Sigmoid colon (tissue), 7 donors: ENCODE measurements at places on chromosomes 7 and 10. TPM values are rescaled to one million over a fixed set of nuclear protein-coding genes. Genes with fewer than 3 reads are reported as not detected.

DNA sequence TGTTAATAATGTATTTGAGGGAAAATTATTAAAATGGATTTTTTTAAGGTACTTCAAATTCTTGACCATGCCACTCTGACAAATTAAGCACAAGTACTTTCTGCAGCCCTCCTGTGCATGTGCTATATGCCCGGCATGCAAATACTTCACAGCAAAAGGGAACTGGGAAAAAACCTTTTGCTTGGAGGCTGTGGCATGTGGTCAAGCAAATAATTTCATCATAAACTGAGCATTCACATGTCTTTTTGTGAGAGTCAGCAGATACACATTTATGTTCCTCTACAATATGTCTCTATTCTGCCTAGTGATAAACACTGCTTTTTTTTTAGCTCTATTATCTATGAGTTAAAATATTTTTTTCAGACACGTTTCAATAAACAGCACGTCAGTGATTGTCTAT, 53.7 kb upstream of the SEMA3A start:
- no peak for DNase-seq

The ASAH2 gene
- total RNA-seq: under 0.01 TPM

The MEIG1 gene
- 1.3 TPM for total RNA-seq

The ZNF365 gene
- 0.41 TPM for total RNA-seq

DNA sequence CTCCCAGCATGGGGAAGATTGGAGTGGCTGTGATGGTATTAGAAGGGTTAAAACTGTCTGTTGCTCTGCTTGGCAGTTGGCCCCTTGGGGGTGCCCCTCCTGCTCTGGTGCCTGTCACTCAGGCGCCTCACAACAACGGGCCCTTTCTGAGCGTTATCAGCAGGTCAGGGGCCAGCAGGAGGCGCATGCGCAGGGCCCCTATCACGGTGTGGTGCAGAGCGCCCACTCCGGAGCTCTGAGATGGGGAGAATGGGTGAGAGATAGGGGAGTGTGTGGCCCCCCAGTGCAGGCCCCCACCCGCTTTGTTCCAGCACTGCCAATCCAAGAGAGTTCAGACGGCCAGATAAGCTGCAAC, 24.8 kb downstream of the GBX1 start:
- no peak for DNase-seq

The NYAP1 gene
- total RNA-seq: 1.4 TPM

The UNCX gene
- total RNA-seq: not detected

- DNase-seq: no peak
These were observed 54.2 kb downstream of the SLC39A12 start for GRCh38 chr10:18005781-18006456.

DNA sequence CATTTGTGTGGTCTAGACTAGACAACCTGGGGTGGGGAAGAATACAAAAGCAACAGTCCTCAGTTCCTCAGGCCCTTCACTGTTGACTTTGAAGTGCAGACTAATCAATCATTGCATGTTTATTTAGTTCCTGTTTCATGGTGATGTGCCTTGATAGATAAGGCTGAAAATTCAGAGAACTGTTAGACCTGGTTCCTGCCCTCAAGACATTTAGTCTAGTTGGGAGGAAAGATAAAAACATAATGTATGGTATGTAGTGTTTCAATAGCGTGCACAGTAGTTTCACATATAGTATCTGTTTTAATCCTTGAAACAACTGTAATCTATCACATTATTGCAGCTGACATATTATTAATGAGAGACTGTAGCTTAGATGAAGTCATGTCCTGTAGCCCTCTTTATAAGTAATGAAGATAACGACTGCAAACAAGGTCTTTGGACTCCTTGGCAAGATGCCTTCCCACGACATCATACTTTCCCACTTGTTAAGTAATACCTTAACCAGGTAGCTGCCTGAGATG, 124.0 kb downstream of the CELF2 start:
- no peak for DNase-seq

- DNase-seq: no peak
These were observed 84.3 kb upstream of the INSIG1 start for GRCh38 chr7:155213385-155213784.

The PIK3CG gene
- 3.9 TPM for total RNA-seq

DNA sequence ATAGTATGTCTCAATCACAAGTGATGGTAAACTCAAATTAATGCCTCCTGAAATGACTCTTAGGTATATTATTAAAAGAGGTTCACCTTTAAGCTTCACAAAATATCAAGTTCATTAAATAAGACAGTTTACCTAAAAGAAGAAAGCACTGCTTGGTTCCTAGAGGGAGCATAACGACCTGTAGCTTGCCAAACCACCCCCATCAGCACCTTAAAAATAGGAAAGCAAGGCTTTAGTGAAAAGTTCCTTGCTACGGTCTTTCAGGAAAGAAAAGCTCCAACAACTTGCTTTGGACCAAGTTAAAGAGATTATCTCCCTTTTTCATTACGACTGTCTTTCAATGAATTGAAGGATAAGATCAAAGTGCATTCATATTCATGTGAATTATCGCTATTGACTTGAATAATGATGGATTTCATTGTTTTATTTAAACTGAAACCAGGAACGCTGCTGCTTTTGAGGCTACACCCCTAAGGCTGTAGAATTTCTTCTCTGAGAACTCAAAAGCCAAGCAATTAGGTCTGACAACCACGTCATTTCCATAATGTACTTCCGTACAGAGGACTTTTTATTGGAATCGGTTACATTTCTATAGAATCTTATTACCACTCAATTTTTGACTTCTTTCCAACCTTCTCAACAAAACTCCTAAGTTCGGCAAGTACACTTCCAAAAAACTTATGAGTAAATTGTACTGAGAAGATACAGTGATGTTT, 7.0 kb upstream of the SPAG6 start:
- no peak for DNase-seq

DNA sequence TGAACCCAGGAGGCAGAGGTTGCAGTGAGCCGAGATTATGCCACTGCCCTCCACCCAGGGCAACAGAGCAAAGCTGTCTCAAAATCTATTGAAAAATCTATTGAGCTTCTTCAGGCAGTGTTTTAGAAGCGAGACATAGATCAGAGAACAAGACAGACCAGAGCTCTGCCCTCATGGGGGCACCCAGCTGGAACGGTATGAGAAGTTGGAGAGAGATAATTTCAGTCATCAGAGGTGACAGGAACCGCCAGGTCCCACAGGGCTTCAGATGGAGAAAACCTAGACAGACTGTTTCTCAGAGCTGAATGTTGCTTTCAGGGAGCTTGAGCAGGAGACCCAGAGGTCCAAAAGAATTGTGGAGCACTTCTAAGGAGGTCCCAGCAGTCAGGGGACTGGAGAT, 14.2 kb upstream of the GTF2IRD1 start:
- DNase-seq: no peak

DNA sequence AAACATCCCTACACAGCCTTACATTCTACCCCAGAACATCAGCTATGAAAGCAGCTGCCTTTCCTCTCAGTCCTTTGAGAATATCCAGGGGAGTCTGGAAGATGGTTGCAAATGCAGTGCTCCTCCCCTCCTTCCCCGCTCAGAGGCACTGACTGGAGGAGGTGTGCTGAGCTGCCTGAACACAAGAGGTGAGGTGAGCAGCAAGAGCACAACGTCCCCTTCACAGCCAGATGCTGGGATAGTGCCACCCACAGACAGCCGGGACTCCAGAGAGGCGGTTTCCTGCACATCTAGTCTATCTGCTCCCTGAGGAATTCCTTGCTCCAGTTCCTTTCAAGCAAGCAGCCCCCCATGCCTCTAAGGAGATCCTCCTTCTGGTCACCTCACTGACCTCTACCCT, 74.2 kb downstream of the EZH2 start:
- no peak for DNase-seq

GRCh38 chr7:147858421-147858820, 732.1 kb upstream of the C7orf33 start:
- no peak for DNase-seq

The CD36 gene
- total RNA-seq: 106 TPM

DNA sequence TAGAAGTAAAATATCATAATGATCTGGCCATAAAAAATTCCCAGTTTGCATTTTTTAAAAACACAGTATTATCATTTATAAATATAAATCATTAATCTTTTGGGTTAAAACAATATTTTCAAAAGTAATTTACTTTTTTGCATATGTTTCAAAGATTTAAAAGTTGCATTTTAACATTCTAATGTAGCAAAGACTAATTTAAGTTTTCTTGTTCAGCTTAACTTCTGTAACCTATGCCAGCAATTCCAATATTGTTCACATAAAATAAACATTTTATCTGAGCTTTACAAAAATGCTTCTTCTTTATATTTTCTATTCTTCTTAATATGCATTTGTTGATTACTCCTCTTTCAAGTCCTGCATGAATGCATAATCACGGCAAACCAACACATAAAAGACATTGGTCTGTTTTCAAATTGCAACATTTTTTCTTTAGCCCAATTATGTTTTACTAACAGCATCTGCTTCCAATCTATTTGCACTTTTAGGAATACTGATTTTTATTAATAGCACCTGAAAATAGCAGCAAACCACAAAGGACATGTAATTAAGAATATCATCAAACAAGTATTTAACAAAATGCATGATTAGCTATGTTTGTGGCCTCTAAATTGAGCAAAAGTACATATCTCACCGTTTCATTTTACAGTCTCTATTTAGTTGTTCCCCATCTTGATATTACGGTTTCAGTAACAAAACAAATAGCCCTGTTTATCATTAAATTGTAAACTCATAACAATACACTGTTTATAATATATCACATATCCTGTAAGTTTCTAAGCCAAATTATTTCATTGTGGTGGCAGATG, 286.9 kb upstream of the NFE2L3 start:
- no peak for DNase-seq

The TRPV5 gene
- total RNA-seq: not detected

DNA sequence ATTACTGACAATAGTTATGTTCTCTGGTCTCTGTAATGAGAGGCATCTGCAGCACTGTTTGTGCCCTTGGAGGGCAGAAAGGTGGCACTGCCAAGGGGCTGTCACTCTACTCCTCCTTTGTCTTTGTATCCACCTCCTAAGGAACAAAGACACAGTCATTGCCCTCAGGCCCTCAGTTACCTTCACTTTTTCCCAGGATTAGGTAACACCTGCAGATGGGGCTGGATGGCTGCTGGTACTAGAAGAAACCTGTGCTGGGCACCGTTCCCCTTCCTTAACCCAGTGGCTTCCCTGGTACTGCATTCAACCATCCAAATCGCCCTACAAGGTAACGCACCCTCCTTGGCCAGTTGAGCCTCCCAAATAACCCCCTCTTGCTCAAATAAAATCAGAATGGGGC, 246.9 kb upstream of the NEBL start:
- DNase-seq: no peak

DNA sequence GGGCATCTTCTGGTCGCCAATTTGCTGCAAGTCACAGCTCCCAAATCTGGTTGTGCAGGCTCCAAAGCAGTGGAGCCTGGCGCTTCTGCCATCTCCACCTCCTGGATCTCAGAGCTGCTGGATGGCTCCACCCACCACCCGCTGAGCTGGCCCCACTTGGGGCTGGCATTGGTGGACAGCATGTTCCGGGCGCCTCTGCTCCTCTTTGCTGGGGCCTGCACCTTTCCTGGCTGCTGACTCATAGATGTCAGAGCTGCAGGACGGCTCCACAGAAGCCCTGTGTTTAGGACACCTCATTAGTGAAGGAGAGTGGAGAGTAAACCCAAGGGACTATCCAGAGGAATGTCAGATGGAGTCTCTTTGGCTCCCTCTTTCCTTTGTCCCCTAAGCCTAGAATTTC, 27.4 kb downstream of the MAPK8 start:
- DNase-seq: no peak

DNA sequence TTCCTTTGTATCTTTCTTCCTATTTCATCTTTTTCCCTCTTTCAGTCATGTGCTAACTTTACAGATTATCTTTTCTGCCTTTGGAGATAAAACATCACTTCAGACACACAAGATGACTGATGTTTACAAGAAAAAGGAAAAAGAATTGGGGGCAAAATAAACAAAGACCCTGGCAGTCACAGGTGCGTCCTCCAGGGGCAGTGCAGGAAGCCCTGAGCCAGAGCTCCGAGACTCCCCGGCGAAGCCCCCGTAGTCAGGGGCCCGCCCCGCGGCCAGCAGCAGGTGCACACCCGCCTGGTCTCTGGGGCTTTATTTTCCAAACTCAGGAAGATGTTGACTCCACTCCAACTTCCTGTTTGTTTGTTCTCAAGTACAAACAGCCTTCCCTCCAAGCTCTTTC, 10.2 kb downstream of the STK32C start:
- peak; percentile 25 for DNase-seq

GRCh38 chr7:135933509-135934188, 43.5 kb downstream of the MTPN start:
- no peak for DNase-seq

- no peak for DNase-seq
These were observed 225.9 kb downstream of the WDR11 start for GRCh38 chr10:121076776-121077715.

GRCh38 chr10:23015021-23015707, 80.2 kb upstream of the MSRB2 start:
- no peak for DNase-seq

GRCh38 chr10:123991611-123992570, 100.3 kb upstream of the CPXM2 start:
- DNase-seq: no peak

GRCh38 chr7:119900996-119901672, 371.8 kb upstream of the KCND2 start:
- no peak for DNase-seq

DNA sequence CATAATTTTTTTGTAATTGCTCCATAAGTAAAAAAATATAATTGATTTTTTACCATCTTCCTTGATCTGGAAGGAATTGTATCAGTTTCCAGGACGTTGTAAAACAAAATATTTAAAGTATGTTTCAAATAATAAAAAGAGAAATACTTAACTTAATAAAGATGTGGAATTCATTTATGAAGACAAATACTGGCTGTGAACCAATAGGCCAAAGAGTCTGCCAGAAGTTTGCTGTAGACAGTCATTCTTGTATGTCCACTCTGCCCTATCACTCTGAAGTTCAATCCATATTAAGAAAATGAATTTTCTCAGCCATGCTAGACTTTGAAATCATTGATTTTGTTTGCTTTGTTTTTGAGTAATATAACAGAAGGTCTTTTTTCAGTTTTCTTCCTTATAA, 256.4 kb downstream of the TRIL start:
- no peak for DNase-seq

DNA sequence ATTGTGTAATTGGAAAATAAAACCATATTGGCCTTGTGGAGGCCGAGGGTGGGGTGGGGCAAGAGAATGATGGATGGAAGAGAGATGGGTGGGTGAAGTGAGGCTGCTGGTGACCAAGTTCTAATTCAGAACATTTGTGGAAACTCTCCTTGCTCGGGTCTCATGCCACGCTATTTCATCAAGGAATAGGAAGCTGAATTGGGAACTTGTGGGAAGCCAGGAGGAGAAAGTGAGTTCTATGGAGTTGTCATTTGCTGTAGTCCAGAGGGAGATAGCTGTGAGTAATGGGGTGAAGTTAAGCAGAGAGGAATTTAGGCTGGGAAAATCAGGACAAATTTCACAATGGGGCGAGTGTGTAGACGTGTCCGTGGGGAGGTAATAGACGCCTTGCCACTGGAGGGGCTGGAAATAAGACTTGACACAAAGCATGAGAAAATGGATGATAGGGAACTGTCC, 339.2 kb downstream of the LRMDA start:
- peak; percentile 69 for DNase-seq
